ENCODE measurements at places on chromosomes 3 and 15. TPM values are rescaled to one million over a fixed set of nuclear protein-coding genes. Genes with fewer than 3 reads are reported as not detected.

The TNFSF10 gene
- total RNA-seq = 13.6 TPM

The MSL2 gene
- 39.4 TPM for total RNA-seq

The P2RY13 gene
- total RNA-seq = 0.66 TPM

The CPLX3 gene
- not detected for total RNA-seq

The VEPH1 gene
- 1.3 TPM for total RNA-seq

The CAPN7 gene
- 63.1 TPM for total RNA-seq

The NAA80 gene
- 10.8 TPM for total RNA-seq

The ROBO1 gene
- total RNA-seq = 24.6 TPM

The DNAH1 gene
- total RNA-seq = 8.1 TPM

The RAD51 gene
- 0.42 TPM for total RNA-seq

The C2CD4A gene
- total RNA-seq = not detected

The TRIM42 gene
- not detected for total RNA-seq

The CPNE9 gene
- total RNA-seq = not detected

DNA sequence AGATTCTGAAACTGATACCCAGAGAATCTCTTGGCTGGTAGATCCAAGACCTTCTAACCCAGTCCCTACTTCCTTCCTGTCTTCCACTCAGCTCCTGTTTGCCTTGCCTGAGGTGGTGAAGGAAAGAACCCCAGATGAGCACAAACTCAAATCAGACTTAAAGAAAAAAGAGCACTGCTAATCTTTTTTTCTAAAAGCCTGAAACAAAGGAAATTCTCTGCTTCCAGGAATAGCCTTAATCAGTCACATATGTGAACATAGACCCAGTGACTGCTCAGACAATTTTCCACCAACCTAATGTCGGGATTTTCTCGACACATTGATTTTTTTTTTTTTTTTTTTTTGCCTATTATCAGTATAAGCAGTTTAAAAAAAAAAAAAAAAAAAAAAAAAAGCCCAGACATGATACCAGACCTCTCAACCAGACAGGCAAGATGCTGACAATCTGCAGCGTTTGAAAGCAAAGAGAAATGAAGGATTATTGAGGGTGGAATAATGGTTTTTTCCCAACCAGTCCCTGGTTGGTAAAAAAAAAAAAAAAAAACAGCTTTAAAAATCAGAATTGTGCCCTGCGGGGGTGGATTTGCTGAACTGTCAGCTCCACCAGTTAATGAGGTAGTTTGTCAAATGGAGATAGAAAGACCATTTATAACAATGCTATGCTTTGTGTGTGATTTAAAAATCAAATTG lies 256.8 kb upstream of the RARB start:
- no peaks in the 10 kb centered on the region for H3K36me3 ChIP-seq
- no peak overlapping the region for H3K27ac ChIP-seq

- no peaks in the 10 kb centered on the region for H3K4me1 ChIP-seq
- no peaks in the 10 kb centered on the region for H3K36me3 ChIP-seq
- no peak for DNase-seq
- H3K27me3 ChIP-seq = no peaks in the 10 kb centered on the region
- no peak overlapping the region for H3K27ac ChIP-seq
These were observed 53.4 kb downstream of the DENND4A start for GRCh38 chr15:65738649-65739048.

GRCh38 chr3:181493423-181493822 lies 218.3 kb upstream of the SOX2 start:
- H3K27me3 ChIP-seq = no peaks in the 10 kb centered on the region
- no peaks in the 10 kb centered on the region for H3K4me1 ChIP-seq
- no peak for DNase-seq
- H3K27ac ChIP-seq = no peak overlapping the region

DNA sequence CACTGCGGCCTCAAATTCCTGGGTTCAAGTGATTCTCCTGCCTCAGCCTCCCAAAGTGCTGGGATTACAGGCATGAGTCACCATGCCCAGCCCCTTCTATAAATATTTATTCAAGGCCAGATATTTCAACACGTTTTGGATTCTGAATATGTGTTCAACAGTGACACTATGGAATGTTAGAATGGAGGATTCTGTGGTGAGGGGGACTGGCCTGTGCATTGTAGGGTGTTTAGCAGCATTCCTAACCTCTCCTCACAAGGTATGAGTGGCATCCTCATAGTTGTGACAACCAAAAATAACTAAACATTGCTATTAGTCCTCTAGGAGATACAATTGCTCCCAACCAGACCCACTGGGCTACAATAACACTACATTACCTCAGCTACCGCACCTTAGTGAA lies 104.0 kb upstream of the ATP10A start:
- DNase-seq = no peak
- no peaks in the 10 kb centered on the region for H3K4me1 ChIP-seq
- H3K36me3 ChIP-seq = no peaks in the 10 kb centered on the region
- no peaks in the 10 kb centered on the region for H3K27me3 ChIP-seq
- no peak overlapping the region for H3K4me3 ChIP-seq

GRCh38 chr3:32483772-32484171 lies 18.9 kb downstream of the CMTM6 start:
- DNase-seq = no peak
- H3K36me3 ChIP-seq = no peaks in the 10 kb centered on the region
- H3K4me1 ChIP-seq = no peaks in the 10 kb centered on the region
- no peak overlapping the region for H3K4me3 ChIP-seq
- H3K27ac ChIP-seq = no peak overlapping the region
- H3K27me3 ChIP-seq = no peaks in the 10 kb centered on the region

DNA sequence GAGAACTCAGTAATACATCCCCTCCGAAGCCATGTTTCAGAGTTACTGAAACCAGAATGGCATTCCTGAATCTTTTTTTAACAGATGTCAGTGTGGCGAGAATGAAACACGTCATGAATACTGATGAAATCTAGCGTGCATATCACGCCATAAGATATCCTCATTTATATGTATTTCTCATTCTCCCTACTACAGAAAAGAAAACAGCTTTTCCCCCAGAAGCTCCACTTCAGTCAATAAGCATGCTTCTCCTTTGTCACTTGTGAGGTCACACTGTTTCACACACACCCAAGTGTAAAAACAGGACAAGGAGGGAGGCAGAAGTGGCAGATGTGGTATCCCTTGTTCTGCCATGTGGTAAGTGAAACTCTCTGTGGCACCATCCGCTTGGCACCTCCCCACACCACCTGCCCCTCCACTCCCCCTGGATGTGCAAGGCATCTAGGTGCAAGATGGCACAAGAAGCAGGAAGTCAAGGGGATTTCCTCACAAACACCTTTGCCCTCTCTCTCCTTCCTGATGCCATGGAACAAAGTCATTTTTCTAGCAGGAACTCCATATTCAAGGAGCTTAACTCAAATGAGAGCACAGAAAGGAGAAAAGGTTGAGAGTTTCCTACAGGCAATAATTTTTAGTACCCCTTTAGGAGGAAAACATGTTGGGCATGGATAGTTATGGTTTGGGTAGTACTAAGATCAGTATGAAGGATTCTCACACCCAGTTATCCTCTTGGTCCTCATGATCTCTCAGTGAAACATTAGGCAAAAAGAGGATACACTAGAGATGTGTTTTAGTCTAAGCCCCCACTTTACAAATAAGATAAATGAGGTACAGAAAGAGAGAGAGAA lies 47.5 kb upstream of the FRMD4B start:
- no peak overlapping the region for H3K4me3 ChIP-seq
- no peak overlapping the region for H3K27ac ChIP-seq
- H3K36me3 ChIP-seq = no peaks in the 10 kb centered on the region
- no peak for DNase-seq
- H3K27me3 ChIP-seq = no peaks in the 10 kb centered on the region
- H3K4me1 ChIP-seq = no peaks in the 10 kb centered on the region

DNA sequence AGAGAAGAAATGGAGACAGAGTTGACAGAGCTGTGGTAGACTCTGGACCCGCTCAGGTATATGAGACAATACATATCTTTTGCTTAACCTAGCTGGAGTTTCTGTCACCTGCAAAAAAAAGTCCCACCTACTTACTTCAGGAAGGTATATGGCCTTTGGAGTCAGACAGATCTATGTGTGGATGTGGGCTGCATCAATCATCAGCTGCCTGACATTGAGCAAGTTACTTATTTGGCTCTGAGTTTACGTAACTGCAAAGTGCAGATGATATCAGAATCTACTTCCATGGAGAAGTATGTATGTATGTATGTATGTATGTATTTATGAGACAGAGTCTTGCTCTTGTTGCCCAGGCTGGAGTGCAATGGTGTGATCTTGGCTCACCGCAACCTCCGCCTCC lies 124.3 kb downstream of the MYLK start:
- H3K4me3 ChIP-seq = no peak overlapping the region
- no peak overlapping the region for H3K27ac ChIP-seq
- H3K27me3 ChIP-seq = no peaks in the 10 kb centered on the region
- DNase-seq = no peak
- H3K36me3 ChIP-seq = no peaks in the 10 kb centered on the region

- H3K27me3 ChIP-seq = no peaks in the 10 kb centered on the region
- no peak overlapping the region for H3K4me3 ChIP-seq
- no peak for DNase-seq
These were observed 9.6 kb upstream of the TIPARP start for GRCh38 chr3:156664831-156665178.

- no peaks in the 10 kb centered on the region for H3K27me3 ChIP-seq
- DNase-seq = no peak
- no peak overlapping the region for H3K4me3 ChIP-seq
- no peaks in the 10 kb centered on the region for H3K36me3 ChIP-seq
- no peaks in the 10 kb centered on the region for H3K4me1 ChIP-seq
These were observed 522.3 kb downstream of the ROBO1 start for GRCh38 chr3:79245284-79246138.

- peak overlapping the region; percentile 81 for H3K4me3 ChIP-seq
- H3K4me1 ChIP-seq = peaks cover 32% of the 10 kb centered on the region
- no peaks in the 10 kb centered on the region for H3K27me3 ChIP-seq
- H3K27ac ChIP-seq = peak overlapping the region; percentile 96
- H3K36me3 ChIP-seq = no peaks in the 10 kb centered on the region
- DNase-seq = no peak
These were observed 758 bp upstream of the SNX33 start for GRCh38 chr15:75646944-75647364.

DNA sequence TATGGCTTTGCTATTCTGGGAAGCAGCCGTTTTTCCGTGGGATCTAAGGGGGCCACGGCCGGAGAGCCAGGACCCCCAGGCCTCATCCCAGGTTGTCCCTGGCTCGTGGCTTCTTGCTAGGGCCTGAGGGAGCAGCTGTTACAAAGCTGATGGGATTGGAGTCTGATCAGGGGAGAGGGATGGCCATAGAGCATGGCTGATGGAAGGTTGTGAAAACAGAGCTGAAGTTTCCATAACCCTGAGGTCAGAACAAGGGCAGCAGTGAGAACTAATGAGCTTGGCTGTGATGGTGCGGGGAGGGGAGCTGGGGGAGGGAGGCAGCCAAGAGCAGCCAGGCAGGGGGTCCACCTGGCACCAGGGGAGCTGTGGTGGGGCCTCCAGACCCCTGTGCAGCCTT lies 63.0 kb downstream of the LINGO1 start:
- peak overlapping the region; percentile 23 for H3K4me3 ChIP-seq
- peak; percentile 52 for DNase-seq
- H3K36me3 ChIP-seq = no peaks in the 10 kb centered on the region
- peaks cover 6% of the 10 kb centered on the region for H3K4me1 ChIP-seq
- peak overlapping the region; percentile 35 for H3K27ac ChIP-seq
- no peaks in the 10 kb centered on the region for H3K27me3 ChIP-seq

DNA sequence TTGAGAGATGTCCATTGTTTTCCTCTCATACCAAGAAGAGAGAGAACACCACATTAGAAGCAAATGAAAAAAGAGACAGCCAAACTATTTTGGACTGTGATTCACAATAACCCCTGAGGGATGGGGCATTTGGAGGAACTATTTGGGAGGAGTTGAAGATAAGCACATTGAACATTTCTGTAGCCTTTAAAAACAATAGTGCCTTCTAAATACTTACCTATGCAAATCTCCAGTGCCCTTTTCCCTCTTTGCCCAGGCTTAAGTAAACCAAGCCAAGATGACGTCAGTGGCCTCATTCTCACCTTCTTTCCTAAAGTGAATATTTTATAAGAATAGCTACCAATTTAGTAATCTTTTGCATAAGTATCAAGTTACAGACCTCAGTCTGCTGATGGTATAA lies 89.7 kb upstream of the COL8A1 start:
- H3K27ac ChIP-seq = no peak overlapping the region
- H3K4me1 ChIP-seq = peaks cover 5% of the 10 kb centered on the region
- no peaks in the 10 kb centered on the region for H3K36me3 ChIP-seq
- DNase-seq = no peak
- H3K27me3 ChIP-seq = no peaks in the 10 kb centered on the region

DNA sequence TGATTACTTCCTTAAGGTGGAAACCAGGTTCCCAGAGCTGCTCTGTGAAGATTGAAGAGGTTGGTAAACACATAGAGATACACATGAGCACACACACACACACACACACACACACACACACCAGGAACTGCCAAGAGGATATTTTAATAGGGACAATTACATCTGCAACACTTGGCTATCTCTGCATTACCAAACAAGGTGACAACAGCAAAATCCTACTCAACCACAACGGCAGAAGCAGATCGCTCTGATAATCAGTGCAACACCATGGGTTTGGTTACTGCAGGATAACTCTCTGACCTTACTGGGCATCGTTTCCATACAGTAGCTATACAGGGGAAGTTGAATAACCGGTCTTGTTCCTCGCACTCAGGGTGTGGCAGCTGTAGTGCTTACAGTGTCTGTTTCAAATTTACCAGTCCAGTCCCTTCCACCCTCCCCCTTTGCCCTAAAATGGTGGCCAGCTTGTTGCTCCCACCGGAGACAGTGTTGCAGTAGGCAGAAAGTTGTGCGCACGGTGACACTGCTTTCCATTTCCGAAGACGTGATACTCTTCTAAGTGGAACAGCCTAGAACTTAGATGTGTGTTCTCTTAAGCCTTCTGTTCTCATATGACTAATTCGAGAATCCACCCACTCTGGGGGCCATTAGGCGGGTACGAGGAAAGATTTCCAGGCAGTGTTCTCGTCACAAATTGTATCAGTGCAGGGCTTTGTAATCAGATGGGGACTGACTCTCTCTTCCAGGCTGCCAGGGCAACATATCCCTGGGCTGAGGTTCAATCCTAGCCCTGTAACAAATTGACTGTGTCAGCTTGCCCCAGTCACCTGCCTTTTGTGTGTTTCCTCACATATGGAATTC lies 176.2 kb downstream of the P3H2 start:
- no peaks in the 10 kb centered on the region for H3K36me3 ChIP-seq
- H3K4me1 ChIP-seq = no peaks in the 10 kb centered on the region
- no peak overlapping the region for H3K4me3 ChIP-seq
- H3K27me3 ChIP-seq = no peaks in the 10 kb centered on the region

DNA sequence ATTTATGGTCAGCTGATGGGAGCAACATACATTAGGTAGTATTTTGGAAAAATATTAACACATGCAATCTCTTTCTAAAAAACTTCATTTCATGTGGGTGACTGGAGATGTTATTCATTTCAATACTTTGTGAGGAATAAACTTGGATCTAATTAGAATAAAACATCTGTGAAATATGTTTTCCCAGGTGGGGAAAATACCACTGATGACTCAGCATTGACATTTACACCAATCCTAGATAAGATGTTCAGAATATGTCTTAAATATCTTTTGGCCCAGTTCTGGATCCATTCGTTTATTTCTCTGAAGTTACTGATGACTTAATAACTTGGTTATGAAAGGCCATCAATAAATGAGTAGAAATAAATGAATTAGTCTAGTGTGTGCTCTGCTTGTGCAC lies 247.6 kb downstream of the CHST2 start:
- no peak for DNase-seq
- H3K27ac ChIP-seq = no peak overlapping the region
- no peak overlapping the region for H3K4me3 ChIP-seq
- H3K36me3 ChIP-seq = no peaks in the 10 kb centered on the region
- H3K4me1 ChIP-seq = no peaks in the 10 kb centered on the region

GRCh38 chr3:23435318-23435717 lies 232.2 kb downstream of the UBE2E2 start:
- no peaks in the 10 kb centered on the region for H3K36me3 ChIP-seq
- no peaks in the 10 kb centered on the region for H3K27me3 ChIP-seq
- no peak for DNase-seq

GRCh38 chr3:197212290-197212689 lies 86.1 kb downstream of the DLG1 start:
- H3K4me3 ChIP-seq = no peak overlapping the region
- no peak overlapping the region for H3K27ac ChIP-seq
- H3K36me3 ChIP-seq = no peaks in the 10 kb centered on the region
